ENCODE measurements at places on chromosomes 7 and 10. TPM values are rescaled to one million over a fixed set of nuclear protein-coding genes. Genes with fewer than 3 reads are reported as not detected.

GRCh38 chr7:22722536-22723180 lies 4.3 kb upstream of the IL6 start:
- no peak for ATAC-seq

LRRD1 gene
- total RNA-seq: 0.19 TPM

DNA sequence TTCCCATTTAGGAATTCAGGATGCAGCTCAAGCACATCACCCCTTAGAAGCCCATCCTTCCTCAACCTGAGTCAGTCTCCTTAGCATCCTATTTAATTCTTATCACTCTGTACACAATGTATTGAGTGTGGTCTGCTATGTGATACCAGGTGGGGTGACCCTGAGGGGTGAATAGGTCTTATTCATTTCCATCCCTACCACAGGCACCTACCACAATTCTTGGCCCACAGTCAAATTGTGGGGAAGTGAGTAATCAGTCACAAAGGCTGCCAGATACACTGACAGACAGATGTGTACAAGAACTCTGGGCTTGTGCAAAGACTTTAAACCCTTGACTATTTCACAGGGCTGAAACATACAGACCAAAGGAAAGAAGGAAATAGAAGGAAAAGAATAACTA lies 560.5 kb downstream of the PARD3 start:
- peak; percentile 74 for ATAC-seq

GRCh38 chr7:138581065-138581464 lies 120.1 kb downstream of the SVOPL start:
- no peak for ATAC-seq

CALCR gene
- total RNA-seq: not detected

LRMDA gene
- not detected for total RNA-seq

- no peak for ATAC-seq
Measured at GRCh38 chr7:18667466-18667865, 171.9 kb downstream of the HDAC9 start.

GRID2IP gene
- 0.32 TPM for total RNA-seq

DNA sequence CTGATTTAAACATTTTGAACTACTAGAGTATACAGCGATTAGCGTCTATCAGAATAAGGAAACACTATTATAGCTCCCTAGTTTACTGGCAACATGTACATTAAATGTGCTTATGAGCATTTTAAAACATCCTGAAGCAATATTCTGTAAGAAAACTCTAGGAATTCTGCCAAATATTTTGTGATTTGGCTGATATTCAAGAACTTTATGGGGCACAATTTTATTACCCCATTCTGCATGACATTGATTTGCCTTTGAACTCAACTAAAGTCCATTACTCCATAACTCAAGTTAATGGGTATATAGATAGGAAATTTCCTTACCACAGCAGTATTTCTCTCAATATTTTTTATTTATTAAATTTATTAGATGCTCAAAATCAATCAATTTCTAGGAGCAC lies 369.9 kb upstream of the KCND2 start:
- ATAC-seq: no peak

PCDH15 gene
- total RNA-seq: not detected

GRCh38 chr7:33965183-33965744 lies 59.9 kb downstream of the BMPER start:
- no peak for ATAC-seq

DNA sequence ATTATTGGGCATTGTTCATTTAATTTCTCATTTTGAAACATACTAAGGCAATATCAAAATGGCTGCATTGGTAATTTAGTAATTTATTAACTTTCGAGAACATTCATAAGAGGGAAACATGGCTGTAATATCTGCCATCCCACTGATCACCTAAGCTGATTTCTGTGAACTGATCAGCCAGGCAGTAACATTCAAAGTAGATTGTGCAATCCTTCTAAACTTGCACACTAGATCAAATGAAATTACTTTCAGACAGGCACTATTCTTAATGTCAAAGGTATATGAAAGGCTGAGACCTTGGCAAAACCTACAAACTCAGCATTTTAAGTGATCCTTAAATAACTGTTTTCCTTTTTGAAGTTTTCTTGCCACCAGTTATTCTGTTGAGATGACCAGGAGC lies 290.7 kb downstream of the CACNA2D1 start:
- no peak for ATAC-seq

- no peak for ATAC-seq
Measured at GRCh38 chr7:8390262-8390626, 43.2 kb upstream of the NXPH1 start.

GLCCI1 gene
- 22.3 TPM for total RNA-seq

PKD2L1 gene
- 0.30 TPM for total RNA-seq

- ATAC-seq: no peak
Measured at GRCh38 chr10:59793919-59794318, 40.7 kb upstream of the MRLN start.

NT5C3A gene
- total RNA-seq: 35.7 TPM

DNA sequence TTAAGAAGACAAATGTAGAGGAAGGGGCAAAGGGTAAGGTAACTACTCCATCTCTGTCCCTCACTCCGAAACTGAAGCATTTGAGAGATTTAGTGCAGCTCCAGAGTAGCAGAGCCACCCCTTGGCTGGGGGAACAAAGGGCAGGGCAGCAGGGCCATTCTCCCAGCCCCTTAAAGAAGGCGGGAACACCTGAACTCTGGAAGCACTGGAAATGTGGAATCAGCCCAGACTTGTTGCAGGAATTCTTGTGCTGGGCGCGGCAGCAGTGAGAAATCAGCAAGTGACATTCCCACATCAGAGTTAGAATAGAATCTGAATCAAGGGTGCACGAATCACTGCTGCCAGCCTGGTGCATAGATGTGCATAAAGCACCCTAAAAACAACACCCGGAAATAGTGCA lies 34.4 kb upstream of the GRM8 start:
- no peak for ATAC-seq

ARID5B gene
- total RNA-seq: 65.5 TPM

- ATAC-seq: peak; percentile 21
Measured at GRCh38 chr10:1425879-1426278, 311.4 kb downstream of the ADARB2 start.

SPDYE5 gene
- 0.24 TPM for total RNA-seq

SH2D4B gene
- 0.32 TPM for total RNA-seq

AKAP9 gene
- 41.6 TPM for total RNA-seq

DNA sequence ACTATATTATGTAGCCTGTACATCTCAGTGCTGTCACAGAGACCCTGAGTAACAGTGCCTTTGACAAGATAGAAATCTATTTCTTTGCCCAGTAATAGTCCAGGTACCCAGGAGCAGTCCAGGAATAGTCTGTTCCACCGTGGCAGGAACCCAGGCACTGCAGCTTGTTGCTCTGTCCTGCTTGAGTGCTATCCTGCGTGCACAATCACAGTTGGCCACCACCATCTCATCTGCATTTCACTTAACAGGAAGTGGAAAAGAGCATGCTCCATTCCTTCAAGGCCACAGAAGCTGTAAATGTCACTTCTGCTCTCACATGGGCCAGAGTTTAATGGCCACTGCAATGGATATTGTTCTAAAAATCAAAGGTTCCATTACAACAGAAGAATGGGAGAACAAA lies 61.5 kb upstream of the PRR15 start:
- no peak for ATAC-seq

- no peak for ATAC-seq
Measured at GRCh38 chr7:32206987-32207386, 136.8 kb upstream of the PDE1C start.
